ENCODE measurements at places on chromosomes 1 and 21. TPM values are rescaled to one million over a fixed set of nuclear protein-coding genes. Genes with fewer than 3 reads are reported as not detected.
A peak's percentile ranks its signal among the peaks of the same experiment; 100 is the strongest.

- H3K27me3 ChIP-seq: no peaks in the 10 kb centered on the region
- peak overlapping the region; percentile 23 for H3K27ac ChIP-seq
- peaks cover 40% of the 10 kb centered on the region for H3K4me1 ChIP-seq
- no peak overlapping the region for H3K4me3 ChIP-seq
- DNase-seq: no peak
Measured at GRCh38 chr1:27589441-27589840, 14.5 kb downstream of the AHDC1 start.

The PGLYRP3 gene
- total RNA-seq: not detected

DNA sequence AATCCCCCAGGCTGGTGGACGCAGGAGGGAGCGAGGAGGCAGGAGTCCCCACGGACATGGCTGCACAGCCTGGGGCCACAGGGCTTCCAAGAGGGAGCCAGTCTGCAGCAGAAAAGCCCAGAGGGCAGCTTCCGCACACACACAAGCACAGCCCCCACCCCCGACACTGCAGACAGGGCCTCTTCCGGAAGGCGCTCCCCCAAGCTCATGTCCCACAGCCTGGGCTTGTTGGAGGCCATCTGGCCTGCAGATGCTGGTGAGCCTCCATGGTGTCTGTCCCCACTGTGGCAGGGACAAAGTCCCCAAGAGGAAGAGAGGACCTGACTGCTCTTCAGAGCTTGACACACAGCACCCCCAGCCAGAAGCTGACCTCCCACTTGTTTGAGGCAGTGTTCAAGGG, 13.4 kb upstream of the KIAA1614 start:
- no peak overlapping the region for H3K27ac ChIP-seq
- H3K4me3 ChIP-seq: no peak overlapping the region
- no peaks in the 10 kb centered on the region for H3K27me3 ChIP-seq
- H3K4me1 ChIP-seq: no peaks in the 10 kb centered on the region
- H3K36me3 ChIP-seq: no peaks in the 10 kb centered on the region

DNA sequence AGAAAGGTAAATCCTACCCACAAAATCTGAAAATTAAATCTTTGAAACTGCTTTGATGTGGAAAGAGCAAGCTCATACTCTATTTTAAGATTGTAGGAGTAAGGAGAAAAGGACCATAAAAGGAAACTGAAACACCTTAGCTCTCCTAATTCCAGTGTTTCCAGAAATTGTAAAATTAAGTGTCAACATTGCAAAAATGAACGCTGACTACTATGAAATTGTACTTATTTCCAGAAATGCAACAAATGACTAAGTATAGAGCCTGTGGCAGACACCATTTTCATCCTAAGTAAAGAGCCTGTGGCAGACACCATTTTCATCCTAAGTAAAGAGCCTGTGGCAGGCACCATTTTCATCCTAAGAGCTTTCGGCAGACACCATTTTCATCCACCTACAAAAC, 6.9 kb upstream of the SIPA1L2 start:
- H3K4me3 ChIP-seq: no peak overlapping the region
- no peak overlapping the region for H3K27ac ChIP-seq
- no peaks in the 10 kb centered on the region for H3K4me1 ChIP-seq
- no peaks in the 10 kb centered on the region for H3K27me3 ChIP-seq
- no peaks in the 10 kb centered on the region for H3K36me3 ChIP-seq
- DNase-seq: no peak

GRCh38 chr1:204130981-204131892, 20.6 kb downstream of the ETNK2 start:
- H3K4me3 ChIP-seq: peak overlapping the region; percentile 8
- peak overlapping the region; percentile 96 for H3K27ac ChIP-seq
- peaks cover 12% of the 10 kb centered on the region for H3K36me3 ChIP-seq
- peaks cover 49% of the 10 kb centered on the region for H3K4me1 ChIP-seq
- H3K27me3 ChIP-seq: no peaks in the 10 kb centered on the region
- no peak for DNase-seq

The OR2L8 gene
- total RNA-seq: not detected

- no peaks in the 10 kb centered on the region for H3K4me1 ChIP-seq
- peak; percentile 34 for DNase-seq
- H3K27ac ChIP-seq: no peak overlapping the region
- H3K36me3 ChIP-seq: no peaks in the 10 kb centered on the region
- no peaks in the 10 kb centered on the region for H3K27me3 ChIP-seq
- no peak overlapping the region for H3K4me3 ChIP-seq
Measured at GRCh38 chr21:40047211-40047610, 180.0 kb downstream of the PCP4 start.

DNA sequence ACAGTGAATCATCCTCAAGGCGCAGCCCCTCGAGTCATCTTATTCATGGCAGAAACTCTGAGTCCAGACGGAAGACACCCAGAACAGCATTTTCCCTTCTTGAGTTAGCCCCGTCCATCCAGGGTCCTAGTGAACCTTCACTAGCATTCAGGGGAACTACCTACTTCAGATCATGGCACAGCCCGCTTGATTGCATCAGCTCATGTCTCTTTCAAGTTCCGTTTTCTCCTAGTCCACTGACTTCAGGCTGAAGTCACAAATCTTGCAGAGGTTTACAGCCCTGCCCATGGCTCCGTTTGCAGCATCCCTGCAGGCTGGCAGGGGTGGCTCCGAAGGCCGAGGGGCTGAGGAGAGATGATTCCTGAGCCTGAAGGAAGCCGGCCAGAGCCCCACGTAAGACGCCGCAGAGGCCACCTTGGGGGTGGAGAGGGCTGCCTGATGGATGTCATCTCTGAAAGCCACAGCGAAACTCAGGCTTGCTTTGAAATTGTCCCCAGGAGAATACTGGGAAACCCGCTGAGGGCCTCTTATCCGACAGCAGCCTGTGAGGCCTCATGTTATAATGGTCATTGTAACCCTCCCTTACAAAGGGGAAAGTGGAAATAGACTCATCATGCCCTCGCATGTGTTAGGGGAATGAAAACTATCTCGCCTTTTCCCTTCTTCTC, 310.2 kb upstream of the AJAP1 start:
- H3K4me3 ChIP-seq: no peak overlapping the region
- H3K27me3 ChIP-seq: no peaks in the 10 kb centered on the region
- DNase-seq: no peak
- H3K27ac ChIP-seq: no peak overlapping the region

Data from kidney (tissue), 22 donors.